ENCODE measurements at places on chromosomes 12 and 14.

GRCh38 chr12:69553628-69554248, 31.5 kb upstream of the CCT2 start:
- peak; percentile 18 for DNase-seq

GRCh38 chr12:91890742-91891141, 254.9 kb downstream of the BTG1 start:
- DNase-seq, result no peak

- DNase-seq, result no peak
Measured at GRCh38 chr14:94213021-94213420, 38.9 kb downstream of the PPP4R4 start.

DNA sequence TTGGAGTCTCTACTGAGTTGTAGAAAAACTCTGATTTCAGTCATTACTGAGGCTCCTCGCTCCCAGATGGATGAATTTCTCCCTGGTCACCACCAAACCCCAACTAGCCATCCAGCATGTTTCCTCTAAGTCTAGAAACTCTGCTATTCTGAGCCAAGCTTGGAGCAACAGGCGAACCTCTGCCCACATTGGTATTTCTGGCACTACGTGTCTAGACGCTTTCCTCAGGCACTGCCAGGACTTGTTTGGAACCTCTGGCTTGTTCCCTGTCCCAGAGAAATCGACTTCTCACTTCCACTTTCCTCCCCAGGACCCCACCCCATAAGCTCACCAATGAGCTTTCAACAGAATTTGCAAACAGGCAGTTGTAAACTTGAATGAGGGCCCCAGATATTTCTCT, 27.6 kb downstream of the WSCD2 start:
- no peak for DNase-seq

DNA sequence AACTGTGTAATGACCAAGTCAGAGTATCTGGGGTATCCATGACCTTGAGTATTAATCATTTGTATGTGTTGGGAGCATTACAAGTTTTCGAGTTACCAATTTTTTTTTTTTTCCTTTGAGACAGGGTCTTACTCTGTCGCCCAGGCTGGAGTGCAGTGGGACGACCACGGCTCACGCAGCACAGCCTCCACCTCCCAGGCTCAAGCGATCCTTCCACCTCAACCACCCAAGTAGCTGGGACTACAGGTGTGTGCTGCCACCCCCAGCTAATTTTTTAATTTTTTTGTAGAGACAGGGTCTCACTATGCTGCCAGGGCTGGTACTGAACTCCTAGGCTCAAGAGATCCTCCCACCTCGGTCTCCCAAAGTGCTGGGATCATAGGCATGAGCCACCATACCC, 19.7 kb downstream of the SSH1 start:
- no peak for DNase-seq

DNA sequence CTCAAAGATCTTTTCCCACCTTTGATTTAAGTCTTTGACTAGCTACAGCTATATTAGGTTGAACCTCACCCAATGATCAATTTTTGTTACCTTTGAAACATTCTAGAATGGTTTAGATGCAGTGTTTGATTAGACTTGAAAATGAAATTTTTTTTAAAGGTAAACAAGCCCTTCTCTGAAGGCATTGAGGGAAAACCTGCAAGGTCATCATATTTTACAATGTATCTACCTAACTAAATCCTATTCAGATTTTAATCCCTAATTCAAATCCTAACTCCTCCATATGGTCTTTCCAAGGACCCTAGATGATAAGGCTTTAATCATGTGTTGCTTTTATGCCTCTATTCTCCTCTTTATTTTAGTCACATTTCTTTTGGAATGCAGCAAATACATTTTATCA, 95.4 kb downstream of the ALG10B start:
- DNase-seq, result no peak

DNA sequence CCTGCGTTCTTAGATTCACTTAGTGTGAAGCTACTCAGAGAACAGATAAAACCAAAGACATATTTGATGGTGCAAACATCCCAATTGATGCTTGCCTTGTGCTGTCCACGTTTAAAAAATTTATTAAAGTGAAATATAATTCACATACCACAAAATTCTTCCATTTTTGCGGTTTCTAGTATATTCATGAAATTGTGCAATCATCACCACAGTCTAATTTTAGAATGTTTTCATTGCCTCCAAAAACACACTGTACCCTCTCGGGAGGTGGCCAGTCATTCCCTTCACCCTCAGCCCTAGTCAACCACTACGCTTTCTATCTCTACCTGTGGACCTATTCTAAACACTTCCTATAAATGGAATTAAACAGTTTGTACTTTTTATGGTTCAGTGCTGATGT, 1109.2 kb downstream of the FLRT2 start:
- no peak for DNase-seq

DNA sequence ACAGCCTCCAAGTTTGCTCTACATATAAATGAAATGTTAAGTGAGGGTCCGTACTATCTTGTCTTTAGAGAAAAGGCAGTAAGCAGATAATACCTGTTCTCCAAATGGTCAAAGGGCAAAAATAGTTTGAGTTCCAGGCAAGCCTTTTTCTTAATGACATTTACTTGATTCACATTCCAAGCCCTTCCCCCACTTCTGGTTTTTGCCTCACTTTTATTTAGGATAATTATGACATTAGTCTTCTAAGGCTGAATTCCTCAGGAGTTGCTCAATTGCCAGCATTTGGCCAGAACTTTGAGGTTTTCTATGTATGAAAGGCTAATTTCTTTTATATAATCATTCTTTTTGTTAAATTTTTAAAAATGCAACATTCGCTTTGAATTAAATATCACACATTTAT, 62.5 kb upstream of the DUSP6 start:
- no peak for DNase-seq

DNA sequence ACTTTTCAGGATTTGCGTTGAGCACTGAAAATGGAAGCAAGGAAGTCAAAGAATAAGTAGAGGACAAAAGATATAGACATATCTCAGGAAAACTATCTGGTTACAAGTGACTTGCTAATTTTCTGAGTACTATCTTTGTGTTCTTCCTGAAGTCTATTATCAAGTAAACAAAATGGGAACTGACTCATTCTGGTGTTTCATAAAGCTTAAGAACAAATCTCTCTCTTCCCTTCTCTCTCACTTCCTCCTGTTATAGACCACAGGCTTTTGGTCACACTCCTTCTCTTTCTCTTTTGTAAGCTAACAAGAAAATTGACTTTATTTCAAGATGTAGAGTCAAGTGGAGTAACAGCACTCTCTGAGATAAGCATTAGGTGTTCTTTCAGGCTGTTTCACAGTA, 406.6 kb upstream of the SYT1 start:
- DNase-seq, result no peak

- DNase-seq, result no peak
Measured at GRCh38 chr12:79121486-79121885, 256.9 kb downstream of the SYT1 start.

DNA sequence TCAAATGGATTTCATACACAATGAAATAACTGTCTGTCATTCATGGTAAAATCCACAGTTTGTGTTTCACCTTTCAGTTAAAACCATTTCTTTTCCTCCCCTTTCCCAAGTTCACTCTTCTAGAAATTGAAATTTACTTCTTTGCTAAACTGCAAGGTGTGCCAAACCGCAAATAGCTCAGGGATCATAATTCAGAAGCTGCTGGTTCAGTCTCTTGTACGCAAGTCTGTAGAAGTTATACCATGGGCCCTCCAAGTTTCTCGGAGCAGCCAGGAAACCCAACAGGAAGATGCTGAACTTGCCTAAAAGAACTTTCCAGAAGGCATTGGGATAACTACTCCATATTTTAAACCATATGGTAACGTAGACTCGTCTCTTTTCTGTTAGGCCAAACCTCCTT, 268.9 kb downstream of the FLRT2 start:
- no peak for DNase-seq

DNA sequence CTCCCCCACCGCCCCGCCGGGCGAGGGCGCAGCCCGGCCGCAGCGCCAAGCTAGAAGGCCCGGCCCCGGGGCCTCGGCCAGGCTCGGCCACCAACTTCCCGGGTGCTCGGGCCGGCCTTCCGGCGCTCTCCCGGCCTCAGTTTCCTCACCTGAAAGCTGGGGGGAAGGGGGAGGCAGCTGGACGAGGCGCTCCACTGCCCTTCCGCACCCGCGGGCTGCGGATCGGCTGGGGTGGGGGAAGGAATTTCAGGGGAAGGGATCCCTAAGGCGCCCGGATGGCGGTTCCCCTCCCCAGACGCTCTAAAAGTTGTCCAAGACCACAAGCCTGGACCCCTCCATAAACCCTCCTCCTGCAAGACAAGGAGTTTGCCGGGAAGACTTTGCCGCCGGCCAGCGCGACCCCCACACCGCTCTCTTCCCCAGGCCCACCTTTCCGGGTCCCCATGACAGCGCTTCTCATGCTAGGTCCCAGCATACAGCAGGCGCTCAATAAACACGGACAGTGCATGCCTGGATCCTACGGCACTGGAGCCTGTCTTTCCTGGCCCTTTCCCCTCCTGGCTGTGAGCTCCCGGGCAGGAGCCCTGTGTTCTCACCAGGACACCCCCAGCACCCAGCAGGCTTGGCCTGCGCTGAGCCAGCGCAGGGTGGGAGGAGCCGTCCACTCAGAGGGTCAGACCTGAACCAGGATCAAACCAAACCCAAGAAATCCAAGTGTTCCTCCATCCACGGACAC, 18.1 kb downstream of the BEGAIN start:
- no peak for DNase-seq

DNA sequence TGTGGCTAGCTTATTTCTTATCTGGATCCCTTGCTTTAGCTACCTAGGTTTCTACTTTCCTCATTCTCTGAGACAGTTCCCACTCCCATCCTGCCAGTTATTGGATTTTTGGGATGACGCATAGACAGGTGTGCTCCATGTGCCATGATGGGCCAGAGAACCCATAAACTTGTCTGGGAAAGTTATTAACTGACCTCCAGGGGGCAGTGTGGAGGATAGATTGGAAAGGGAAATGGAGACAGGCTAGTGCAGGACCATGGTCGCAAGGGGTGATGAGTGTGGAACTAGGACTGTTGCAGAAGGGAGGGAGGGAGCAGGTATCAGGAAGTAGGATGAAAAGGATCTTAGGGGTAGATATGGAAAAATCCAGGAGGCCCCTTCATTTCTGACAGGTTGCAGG, 80.3 kb downstream of the ESRRB start:
- no peak for DNase-seq

- no peak for DNase-seq
Measured at GRCh38 chr14:105487986-105488777, 1.5 kb downstream of the CRIP1 start.

GRCh38 chr14:21997300-21997699, 323.7 kb upstream of the OR4E1 start:
- DNase-seq, result peak; percentile 2

DNA sequence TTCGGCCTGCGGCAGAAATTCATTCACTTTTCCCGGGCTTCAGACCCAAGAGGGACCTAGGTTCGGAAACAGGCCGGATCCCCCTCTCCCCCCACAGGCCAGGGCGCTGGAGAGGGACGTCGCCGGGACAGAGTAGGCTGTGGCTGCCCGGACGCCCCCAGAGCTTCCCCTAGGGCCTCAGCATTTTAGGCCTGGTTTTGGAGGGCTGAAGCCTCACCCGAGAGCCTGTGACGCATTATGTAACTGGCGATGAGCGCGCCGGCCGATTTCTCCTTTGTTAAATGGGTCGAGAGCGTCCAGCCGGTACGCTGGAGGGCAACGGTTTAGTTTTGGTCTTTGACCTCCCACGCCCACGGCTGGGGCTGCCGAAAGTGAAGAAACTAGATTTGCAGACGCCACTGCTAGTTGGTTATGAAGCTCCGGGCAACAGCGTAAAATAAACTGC, 657 bp downstream of the PEBP1 start:
- peak; percentile 45 for DNase-seq

DNA sequence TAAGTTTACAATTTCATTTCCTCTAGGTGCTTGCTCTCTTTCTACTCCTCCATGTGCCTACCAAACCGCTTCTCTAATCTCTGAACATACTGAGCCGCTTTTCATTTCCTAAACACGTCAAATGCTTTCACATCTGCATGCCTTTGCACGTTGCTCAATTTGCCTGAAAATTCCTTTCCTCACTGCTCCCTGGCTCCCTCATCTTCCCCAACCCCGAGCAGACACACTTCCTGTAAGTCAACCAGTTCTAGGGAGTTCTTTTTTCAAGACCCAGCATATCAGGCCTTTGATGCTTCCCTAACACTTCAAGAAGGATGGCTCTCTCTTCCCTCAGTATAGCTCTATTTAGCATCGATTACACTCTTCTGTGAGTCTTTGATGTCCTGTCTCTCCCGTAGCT, 50.3 kb downstream of the LMO3 start:
- DNase-seq, result no peak

DNA sequence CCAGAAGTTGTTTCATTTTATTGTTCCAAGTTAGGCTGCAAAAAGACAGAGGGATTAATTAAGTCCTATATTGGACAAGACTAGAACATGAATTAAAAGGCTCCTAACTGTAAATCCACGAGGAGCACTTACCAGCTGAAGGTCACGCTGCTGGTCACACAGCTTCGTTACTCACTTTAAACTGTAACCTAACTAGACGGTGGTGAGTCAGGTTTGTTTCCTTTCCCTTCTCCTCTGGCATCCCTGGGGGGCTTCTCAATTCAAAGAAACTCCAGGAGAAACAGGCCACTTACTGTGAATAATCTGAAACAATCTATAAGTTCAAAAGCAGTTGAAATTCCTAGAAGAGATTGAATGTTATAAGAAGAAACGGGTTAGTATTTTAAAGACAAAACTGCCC, 331.4 kb downstream of the BCAT1 start:
- DNase-seq, result no peak

GRCh38 chr14:106134886-106135285, 608.5 kb downstream of the TMEM121 start:
- no peak for DNase-seq

DNA sequence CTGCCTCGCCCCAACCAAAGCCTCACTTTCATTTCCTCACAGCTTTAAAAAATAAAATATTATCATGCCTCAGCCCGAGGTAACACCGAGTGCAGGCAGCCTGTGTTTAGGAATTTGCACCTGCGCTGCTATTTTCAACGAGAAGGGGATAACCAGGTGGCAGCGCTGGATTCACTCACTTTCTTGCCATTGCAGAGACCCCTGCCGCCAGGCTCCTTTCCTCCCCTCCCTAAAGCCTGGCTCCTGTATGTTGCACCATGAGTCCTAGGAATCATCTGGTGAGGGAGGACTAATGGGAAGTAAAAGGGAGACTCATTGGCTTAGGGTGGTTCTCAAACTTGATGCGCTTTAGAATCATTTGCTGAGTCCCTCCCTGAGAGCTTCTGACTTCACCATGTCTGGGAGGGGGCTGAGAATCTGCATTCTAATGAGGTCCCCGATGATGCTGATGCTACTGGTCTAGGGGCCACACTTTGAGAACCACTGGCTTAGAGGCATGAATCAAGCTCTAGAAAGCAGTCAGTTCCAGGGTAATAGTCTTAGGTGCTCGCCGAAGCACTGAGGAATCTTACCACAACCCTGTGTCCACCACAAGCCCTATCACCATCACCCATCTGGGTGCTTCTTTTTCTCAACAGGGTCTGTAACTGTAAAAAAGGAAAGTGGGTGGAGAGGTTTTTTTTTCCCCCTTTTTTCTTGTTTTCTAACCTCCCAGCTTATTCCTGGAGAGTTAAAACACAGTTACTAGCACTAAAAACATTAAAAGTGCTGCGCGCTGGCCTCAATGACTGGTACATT, 83.8 kb downstream of the SLC38A1 start:
- no peak for DNase-seq

GRCh38 chr12:65533177-65533883, 254.8 kb downstream of the MSRB3 start:
- no peak for DNase-seq
